ENCODE measurements at places on chromosomes 5 and 9.

GRCh38 chr9:88108779-88109178, 29.5 kb downstream of the SPATA31C2 start:
- no peak for DNase-seq

- DNase-seq = no peak
Measured at GRCh38 chr5:159163027-159163700, 46.2 kb downstream of the RNF145 start.

- no peak for DNase-seq
Measured at GRCh38 chr5:15646371-15646770, 146.4 kb downstream of the FBXL7 start.

DNA sequence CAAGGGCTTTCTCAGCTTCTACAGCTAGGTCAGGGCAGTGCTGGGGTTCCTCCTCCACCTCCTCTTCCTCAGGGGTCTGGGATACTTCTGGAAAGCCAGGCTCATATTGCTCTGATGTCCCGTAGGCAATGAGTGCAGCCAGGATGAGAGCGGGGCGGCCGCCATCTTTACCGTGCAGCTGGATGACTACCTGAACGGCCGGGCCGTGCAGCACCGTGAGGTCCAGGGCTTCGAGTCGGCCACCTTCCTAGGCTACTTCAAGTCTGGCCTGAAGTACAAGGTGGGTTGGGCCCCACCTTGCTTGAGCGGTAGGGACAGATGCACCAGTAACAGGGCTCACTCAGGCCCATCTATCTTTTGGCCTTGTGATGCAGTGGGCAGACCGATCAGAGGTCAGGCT, 34.8 kb downstream of the GSN start:
- no peak for DNase-seq

- DNase-seq = no peak
Measured at GRCh38 chr9:98312365-98312764, 56.9 kb upstream of the TBC1D2 start.

Data from NCI-H1694 (cell line).